GM10248 (cell line): ENCODE measurements at places on chromosomes 3 and 15.

- no peak for DNase-seq
Observed at GRCh38 chr3:24521420-24522145, 26.9 kb upstream of the THRB start.

DNA sequence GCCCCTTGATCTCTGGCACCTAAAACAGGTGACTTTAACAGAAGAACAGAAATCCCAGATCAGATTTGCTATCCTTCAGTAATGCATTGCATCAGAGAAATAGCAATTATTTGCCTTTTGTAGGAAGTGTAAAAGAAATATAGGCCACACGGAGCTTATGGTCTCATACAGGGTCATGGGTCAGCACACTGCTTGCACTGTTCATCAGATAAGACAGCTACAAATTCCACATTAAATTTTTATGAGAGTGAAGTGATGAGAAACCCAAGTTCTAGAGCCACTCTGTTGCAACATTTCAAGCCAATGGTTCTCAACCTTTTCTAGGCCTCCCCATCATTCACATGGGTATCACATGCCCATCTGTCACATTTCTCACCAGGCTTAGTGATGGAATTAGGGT, 33.4 kb upstream of the TMEM87A start:
- DNase-seq, result no peak

- DNase-seq, result no peak
Observed at GRCh38 chr3:126555795-126556636, 2.7 kb downstream of the C3orf22 start.

DNA sequence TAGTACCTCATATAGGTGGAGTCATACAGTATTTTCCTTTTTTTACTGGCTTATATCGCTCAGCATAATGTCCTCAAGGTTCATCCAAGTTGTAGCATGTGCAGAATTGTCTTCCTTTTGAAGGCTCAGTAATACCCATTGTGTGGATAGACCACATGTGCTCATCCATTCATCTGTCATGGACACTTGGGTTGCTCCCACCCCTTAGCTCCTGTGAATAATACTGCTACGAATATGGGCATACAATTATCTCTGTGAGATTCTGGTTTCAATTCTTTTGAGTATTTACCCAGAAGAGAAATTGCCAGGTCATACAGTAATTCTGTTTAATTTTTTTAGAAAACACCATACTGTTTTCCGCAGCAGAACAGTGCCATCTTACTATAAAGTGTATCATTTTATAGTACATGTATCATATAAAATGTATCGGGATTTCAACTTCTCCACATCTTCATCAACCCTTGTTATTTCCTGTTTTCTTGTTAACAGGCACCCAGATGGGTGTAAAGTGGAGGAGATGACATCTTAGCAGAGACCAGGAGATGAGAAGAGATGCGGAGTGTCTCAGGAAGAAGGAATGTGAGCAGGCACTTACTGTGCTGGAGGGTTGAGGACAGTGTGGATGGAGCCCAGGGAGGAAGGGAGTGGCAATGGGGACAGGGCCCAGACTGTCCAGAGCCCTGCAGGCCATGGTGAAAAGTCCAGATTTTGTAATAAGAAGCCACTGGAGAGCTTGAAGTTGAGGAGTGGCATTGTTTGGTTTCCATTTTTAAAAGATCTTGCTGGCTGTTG, 27.0 kb upstream of the PRR23E start:
- DNase-seq, result no peak

GRCh38 chr3:101038393-101038792, 45.2 kb upstream of the ABI3BP start:
- no peak for DNase-seq
